NCI-H345 (cell line): ENCODE measurements at places on chromosomes 12 and 14.
A peak's percentile ranks its signal among the peaks of the same experiment; 100 is the strongest.

- no peak for DNase-seq
Measured at GRCh38 chr12:113837528-113838296, 128.4 kb downstream of the RBM19 start.

- no peak for DNase-seq
Measured at GRCh38 chr12:51976376-51977160, 25.1 kb downstream of the ACVR1B start.

DNA sequence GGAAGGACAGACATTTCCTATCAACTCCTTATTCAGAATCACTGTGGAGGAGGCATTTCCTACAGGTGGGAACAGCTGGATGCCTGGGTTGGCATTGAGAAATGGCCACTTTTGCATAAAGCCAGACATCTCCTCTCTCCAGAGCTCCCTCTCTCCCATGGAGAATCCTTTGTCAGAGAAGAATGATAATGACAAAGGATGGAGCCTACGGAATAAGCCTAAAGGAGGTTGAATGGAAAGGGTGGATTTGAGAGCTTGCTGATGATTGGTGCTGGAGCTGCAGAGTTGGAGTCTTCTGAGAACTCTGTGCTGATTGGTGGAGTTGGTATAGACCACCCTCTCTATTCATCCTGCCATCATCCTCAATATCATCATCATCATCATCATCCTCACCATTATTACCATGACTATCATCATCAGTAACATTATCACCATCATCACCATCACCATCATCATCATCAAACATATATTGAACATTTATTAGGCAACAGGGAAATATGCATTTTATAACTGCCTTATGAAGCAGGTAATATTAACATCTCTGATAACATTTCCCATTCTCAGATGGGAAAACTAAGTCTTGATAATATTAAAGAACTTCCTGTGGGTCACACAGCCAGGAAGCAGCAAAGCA lies 89.2 kb upstream of the HSPB8 start:
- peak; percentile 77 for DNase-seq

DNA sequence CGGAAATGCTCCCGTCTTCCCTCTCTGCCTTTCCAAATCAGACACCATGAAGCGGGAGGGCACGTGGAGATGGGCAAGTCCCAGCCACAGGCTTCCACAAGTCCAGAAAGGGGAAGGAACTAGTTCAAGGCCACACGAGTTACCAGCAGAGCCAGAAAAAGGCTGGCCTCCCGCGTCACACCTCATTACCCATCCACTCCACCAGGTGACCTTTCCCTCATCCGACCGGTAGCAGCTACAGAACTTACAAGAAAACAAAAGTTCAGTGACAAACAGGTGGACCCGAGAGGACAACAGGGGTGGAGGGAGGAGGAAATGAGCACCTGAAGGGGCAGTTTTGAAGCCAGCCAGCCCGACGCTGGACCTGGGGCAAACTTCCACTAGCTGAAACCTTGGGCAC lies 46.9 kb downstream of the CHGA start:
- DNase-seq = peak; percentile 43

DNA sequence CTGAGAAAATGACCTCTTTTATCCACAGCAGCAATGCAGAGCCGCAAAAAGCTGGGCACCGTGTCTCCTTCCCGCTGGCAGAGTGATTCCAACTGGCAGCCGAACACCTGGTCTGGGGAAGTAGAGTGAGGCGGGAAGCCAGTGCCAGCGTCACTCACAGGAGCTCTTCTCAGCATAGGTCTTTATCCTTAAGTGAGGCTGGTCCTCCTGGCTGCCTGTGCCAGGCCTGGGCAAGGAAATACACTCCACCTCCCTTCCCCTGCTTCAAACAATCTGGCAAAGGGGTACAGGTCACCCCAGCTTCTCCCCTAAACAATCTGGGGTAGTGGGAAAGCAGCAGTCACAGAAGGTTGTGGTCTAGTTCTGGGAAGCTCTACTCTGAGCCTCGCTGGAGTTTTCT lies 4.8 kb downstream of the ARHGAP9 start:
- peak; percentile 22 for DNase-seq
